ENCODE measurements at places on chromosomes 1 and 21.

DNA sequence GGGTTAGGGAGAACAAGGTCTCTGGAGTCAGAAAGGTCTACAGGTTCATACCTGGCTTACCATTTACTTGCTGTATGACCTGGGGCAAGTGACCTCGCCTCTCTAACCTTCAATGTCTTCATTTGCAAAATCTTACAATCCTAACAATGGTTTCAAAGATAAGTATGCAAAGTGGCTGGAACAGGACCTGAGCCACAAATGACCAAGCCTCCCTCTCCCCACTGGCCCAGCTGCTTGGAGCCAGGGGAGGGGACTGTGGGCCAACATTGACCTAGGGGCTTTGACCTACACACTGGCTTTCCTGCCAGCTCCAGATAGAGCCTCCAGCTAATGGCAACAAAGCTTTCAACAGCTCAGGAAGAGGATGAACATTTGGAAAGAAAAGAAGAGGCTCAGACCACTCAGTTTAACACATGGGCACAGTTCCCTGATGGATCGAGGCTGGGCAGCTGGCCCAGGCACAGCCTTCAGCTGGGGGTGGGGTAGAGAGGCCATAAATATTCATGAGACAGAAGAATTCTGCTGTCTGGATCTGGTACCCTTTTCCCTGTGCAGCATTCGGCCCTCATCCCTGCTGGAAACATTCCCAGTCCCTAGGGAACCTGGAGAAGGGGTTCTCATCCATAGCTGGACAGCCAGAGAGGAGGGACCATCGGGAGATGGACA lies 12.9 kb downstream of the PTAFR start:
- no peak for DNase-seq

- no peak for DNase-seq
Measured at GRCh38 chr21:37128076-37128475, 55.0 kb downstream of the TTC3 start.

DNA sequence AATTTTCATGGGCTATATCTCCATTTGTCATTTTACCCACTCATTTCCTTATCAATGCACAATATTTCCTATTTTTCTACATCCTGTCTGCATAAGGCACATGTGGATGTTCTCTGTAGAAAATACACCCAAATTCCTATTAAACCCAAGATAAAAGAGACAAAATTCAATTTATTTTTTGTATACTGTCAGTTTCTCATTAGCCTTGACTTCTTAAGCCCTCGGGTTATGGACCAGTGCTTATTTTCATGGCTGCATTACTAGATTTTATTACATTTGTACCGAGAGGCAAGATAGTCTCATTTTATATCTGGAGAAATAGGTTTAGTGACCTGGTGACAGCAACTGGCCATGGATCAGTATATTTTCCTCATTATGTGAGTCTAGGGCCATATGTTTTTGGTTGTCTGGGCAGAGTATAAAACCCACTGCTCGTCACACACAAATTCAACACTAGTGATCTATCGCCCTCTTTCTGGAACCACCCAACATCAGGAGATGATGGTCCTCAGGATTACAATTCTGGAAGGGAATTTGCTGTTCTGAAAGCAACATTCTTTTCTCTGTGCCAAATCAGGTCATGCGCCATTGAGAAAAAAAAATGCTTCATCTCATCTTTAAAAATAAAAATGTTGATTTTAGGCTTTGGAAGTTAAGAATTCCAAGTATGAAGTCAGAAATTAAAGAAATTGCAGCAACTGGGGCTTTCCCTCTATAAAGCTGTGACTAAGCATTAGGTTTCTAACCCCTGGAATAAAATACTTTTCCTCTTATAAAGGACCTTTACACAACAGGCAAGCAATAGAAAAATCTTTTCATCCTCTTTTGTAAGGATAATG lies 81.4 kb downstream of the ASTN1 start:
- DNase-seq = no peak

DNA sequence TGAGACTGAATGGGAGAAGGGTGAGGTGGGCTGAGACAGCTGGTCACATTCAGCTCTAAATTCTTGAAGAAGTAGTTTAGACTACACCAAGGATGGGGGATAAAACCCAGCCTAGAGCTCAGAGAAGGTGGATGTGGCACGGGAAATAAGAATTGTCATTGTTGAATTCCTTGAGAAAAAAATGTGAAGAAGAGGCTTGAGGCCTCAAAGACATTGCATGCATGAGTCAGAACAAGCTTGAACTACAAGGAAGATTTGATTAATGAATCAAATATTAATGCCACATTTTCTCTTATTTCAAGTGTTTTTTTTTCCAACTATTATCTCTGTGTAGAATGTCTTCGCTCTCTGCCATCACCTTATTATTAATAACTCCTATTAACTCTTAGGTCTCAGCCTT lies 58.9 kb downstream of the MAP3K7CL start:
- no peak for DNase-seq

DNA sequence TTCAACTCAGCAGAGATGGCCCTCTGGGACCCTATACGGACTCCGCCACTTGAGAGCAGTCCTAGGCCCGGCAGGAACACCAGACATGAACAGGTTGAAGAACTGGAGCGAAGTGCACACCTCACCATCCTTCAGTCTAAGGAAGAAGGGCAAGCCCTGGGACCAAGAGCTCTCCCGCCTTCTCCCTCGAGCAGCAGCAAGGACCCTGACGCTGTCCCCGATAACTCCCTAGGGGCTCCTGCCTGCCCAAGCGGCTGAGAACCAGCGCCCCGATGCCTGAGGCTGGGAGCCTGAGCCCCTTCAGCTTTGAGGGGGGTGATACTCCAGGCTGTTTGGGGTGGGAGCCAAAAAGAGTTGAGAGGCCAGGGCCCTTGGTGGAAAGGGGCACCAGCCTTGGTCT lies 10.2 kb downstream of the TMEM81 start:
- no peak for DNase-seq

- DNase-seq = no peak
Measured at GRCh38 chr1:86753700-86754099, 49.3 kb downstream of the SH3GLB1 start.
